ENCODE measurements at places on chromosomes 16 and 17. TPM values are rescaled to one million over a fixed set of nuclear protein-coding genes. Genes with fewer than 3 reads are reported as not detected.
A peak's percentile ranks its signal among the peaks of the same experiment; 100 is the strongest.

GRCh38 chr16:23495671-23496070, 14.6 kb downstream of the GGA2 start:
- no peak for DNase-seq
- no peaks in the 10 kb centered on the region for H3K4me1 ChIP-seq
- no peaks in the 10 kb centered on the region for H3K27me3 ChIP-seq
- no peaks in the 10 kb centered on the region for H3K36me3 ChIP-seq

The SLC9A5 gene
- total RNA-seq: 2.2 TPM

DNA sequence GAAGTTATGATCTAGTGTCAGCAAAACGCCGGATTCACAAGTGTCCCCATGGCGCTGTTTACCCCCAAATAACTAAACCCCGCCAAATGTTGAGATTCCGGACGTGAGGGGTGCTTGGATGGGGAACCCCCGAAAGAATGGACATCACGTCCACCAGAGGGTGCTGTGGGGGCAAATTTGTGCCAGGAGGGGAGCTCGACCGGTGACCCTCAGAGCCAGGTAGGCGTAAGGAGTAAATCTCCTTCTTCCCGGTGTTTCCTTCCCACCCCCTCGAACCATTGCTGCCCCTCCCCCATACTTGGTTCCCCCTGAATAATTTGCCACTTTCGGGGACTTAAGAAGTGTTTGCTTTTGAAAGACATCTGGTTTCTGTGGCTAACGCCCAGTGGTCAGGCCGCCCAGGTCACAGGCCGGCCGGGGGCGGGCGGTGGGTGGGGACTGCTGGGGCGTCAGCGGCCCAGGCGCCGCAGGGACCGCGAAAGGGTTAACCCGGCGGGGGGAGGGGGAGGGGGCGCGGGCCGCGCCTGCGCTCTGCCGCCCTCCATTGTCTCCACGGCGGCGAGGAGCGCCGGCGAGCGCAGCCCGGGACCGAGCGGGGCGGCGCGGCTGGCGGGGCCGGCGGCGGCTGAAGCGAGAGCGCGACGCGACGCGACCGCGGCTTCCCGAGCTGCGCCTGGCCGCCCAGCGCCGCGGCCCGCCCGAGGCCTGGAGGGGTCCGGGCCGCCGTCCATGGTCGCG, at the start of gene ZNRF1:
Gene ZNRF1, plus strand, starts transcription at position 544 of the 738 bp plus-strand sequence. CDS start 648 bp downstream, outside the sequence.
- H3K4me3 ChIP-seq: peak within 1 kb of the TSS; percentile 77
- no peaks in the 10 kb centered on the region for H3K27me3 ChIP-seq
- no peaks in the 10 kb centered on the region for H3K36me3 ChIP-seq
- H3K27ac ChIP-seq: peak within 1 kb of the TSS; percentile 65
- DNase-seq: peak; percentile 91

GRCh38 chr16:1439058-1439698, 5.2 kb downstream of the CCDC154 start:
- H3K4me3 ChIP-seq: no peak overlapping the region
- H3K27me3 ChIP-seq: no peaks in the 10 kb centered on the region
- H3K36me3 ChIP-seq: no peaks in the 10 kb centered on the region
- no peak for DNase-seq
- no peak overlapping the region for H3K27ac ChIP-seq
- no peaks in the 10 kb centered on the region for H3K4me1 ChIP-seq

DNA sequence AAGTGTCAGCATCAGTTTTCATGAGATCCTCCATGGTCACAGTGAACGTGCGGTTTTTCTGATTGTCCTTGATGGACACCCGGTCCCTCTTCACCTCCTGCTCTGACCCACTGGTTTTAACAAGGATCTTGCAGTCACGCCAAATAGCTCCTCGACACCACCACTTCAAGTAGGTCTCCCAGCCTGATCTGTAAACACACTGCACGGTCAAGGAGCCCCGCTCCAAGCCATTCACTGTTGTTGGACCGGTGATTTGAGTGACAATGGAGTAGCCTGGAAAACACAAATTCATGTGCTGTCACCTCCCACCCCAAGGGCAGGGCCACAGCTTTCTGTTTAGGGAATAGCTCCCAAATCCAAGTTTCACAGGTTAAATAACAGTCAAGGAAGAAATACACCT, 8.2 kb downstream of the CD300LF start:
- no peak for DNase-seq
- H3K27ac ChIP-seq: no peak overlapping the region
- H3K4me1 ChIP-seq: no peaks in the 10 kb centered on the region
- no peaks in the 10 kb centered on the region for H3K36me3 ChIP-seq
- no peaks in the 10 kb centered on the region for H3K27me3 ChIP-seq
- no peak overlapping the region for H3K4me3 ChIP-seq

DNA sequence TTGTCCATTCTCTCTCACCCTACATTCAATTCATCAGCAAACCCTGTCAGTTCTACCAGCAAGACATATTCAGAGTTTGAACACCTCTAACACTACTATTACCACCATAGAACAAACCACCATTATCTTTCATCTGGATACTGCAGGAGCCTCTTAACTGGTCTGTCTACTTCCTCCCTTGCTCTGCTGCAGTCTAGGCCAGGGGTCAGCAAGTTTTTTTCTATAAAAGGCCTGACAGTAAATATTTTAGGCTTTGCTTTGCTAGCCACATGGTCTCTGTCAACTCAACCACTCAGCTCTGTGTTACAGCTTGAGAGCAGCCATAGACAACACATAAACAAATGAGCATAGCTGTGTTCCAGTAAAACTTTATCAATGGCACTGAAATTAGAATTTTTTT, 13.8 kb downstream of the KCTD19 start:
- H3K4me3 ChIP-seq: no peak overlapping the region
- no peak for DNase-seq
- no peaks in the 10 kb centered on the region for H3K4me1 ChIP-seq
- H3K27ac ChIP-seq: no peak overlapping the region
- no peaks in the 10 kb centered on the region for H3K27me3 ChIP-seq
- no peaks in the 10 kb centered on the region for H3K36me3 ChIP-seq

DNA sequence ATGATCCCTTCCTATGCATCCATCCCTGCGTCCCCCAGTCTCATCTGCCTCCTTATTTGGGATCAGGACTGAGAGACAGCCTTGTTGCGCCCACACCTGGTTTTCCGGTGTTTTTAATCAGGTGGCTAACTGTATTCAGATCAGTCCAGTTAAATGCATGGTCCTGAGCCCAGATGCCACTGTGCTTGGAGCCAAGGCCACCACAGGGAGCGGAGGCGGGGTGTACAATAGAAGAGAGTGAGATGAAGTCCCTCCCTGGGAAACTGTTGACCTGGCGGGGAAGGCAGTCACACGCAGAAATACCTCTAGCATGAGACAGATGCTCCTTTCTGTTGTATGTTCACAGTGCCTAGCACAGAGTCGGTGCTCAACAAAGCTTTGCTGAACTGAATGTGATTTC, 6.3 kb downstream of the RCVRN start:
- H3K4me1 ChIP-seq: no peaks in the 10 kb centered on the region
- H3K4me3 ChIP-seq: no peak overlapping the region
- no peak for DNase-seq
- H3K27me3 ChIP-seq: no peaks in the 10 kb centered on the region

- H3K27ac ChIP-seq: no peak overlapping the region
- peak; percentile 70 for DNase-seq
- no peaks in the 10 kb centered on the region for H3K27me3 ChIP-seq
- no peaks in the 10 kb centered on the region for H3K36me3 ChIP-seq
- no peak overlapping the region for H3K4me3 ChIP-seq
These were observed 7.9 kb upstream of the SOST start for GRCh38 chr17:43766413-43767052.

The CLDN6 gene
- total RNA-seq: not detected

The CRK gene
- total RNA-seq: 56.6 TPM

DNA sequence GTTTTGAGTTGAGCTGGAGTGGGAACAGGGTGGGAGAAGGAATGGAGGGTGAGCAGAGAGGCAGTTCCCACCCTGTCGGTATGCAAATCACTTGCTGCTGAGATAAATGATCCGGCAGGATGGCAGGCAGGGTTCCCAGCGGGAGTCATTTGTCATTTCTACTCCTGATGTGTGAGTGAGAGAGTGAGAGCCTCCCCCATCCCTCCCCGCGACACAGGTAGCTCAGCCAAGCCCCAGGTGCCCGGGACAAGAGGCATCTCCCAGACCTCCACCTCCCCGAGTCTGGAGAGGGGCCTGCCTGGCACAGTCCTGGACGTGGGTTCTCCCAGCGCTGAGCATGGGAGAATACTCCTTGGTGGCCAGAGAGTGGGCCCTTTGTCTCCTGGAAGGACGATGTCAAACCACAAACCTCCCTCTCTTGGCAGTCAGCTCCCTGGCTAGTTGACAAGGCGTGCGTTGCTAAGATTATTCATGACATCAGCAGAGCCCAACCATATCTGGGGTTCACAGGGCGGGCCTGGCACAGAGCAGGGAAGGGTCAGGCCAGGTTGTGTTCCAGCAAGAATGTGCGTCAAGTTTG, 33.7 kb upstream of the TNRC6C start:
- no peak overlapping the region for H3K27ac ChIP-seq
- H3K36me3 ChIP-seq: no peaks in the 10 kb centered on the region
- H3K27me3 ChIP-seq: no peaks in the 10 kb centered on the region
- H3K4me1 ChIP-seq: no peaks in the 10 kb centered on the region
- DNase-seq: no peak
- no peak overlapping the region for H3K4me3 ChIP-seq

The USP7 gene
- 129 TPM for total RNA-seq

The SLC35G3 gene
- not detected for total RNA-seq

GRCh38 chr16:59342669-59343068, 608.6 kb upstream of the GOT2 start:
- no peaks in the 10 kb centered on the region for H3K27me3 ChIP-seq
- no peak overlapping the region for H3K4me3 ChIP-seq
- H3K36me3 ChIP-seq: no peaks in the 10 kb centered on the region
- DNase-seq: no peak
- no peaks in the 10 kb centered on the region for H3K4me1 ChIP-seq

The CPHXL2 gene
- not detected for total RNA-seq

DNA sequence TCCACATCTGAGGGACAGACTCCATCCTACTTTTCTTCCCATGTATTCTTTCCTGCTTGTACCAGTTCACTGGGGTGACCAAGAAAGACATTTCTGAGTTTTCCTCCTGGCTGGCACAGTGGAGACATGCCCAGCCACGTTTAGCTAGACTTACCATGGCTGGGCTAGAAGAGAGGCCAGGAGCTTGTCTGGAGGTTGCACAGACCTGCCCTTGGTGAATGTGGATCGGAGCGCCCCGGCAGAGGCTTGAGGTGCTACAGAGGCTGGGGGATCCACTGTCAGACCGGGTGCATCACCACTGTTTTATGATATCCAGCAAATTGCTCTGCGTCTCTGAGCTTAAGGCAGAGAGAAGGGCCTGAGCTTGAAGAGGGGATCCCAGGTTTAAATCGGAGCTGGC, 3.5 kb downstream of the IL4R start:
- peak overlapping the region; percentile 94 for H3K27ac ChIP-seq
- no peaks in the 10 kb centered on the region for H3K36me3 ChIP-seq
- H3K4me3 ChIP-seq: no peak overlapping the region
- no peaks in the 10 kb centered on the region for H3K27me3 ChIP-seq
- no peak for DNase-seq

DNA sequence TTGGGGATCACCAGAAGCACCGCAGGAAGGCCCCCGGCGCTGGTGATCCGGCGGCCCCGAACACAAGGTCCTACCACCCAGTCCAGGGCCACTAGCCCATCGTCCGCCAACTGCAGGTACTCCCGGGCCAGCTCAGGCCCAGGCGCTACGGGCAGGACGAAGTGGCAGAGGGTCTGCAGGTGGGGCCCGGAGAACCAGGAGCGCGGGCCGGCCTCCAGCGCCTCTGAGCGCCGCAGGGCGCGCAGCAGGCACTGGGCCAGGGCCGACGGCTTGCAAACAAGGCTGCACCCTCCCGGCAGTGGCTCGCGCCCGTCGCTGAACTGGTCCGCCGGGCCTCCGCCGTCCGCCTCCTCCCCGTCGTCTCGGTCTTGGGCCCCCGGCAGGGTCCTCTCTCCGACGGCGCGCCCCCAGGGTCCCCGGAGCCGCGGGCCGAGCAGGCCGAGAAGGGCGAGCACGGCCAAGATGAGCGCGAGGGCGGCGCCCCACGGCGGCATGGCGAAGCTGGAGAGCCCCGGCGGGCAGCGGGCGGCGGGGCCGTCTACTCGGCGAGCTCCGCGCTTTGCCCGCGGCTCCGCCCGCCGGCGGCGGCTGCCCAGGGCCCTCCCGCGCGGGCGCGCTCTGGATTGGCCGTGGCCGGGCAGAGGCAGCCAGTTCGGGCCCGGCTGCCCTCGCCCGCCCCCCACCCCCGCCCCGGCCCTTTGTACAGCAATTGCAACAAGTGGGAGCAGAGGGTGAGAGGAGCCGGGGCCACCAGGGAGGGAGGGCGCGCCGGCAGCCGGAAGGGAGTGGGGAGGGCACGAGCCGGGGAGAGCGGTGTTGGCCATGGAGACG, at the start of gene ABHD15:
Gene ABHD15, minus strand, starts transcription at position 565 of the 831 bp plus-strand sequence. Its CDS starts 71 bp downstream, at position 494.
- peak within 1 kb of the TSS; percentile 74 for H3K4me3 ChIP-seq
- H3K27ac ChIP-seq: peak within 1 kb of the TSS; percentile 93
- no peaks in the 10 kb centered on the region for H3K27me3 ChIP-seq

- H3K4me3 ChIP-seq: no peak overlapping the region
- H3K27ac ChIP-seq: no peak overlapping the region
- no peaks in the 10 kb centered on the region for H3K36me3 ChIP-seq
- H3K27me3 ChIP-seq: no peaks in the 10 kb centered on the region
- H3K4me1 ChIP-seq: no peaks in the 10 kb centered on the region
- no peak for DNase-seq
These were observed 111.1 kb downstream of the AIPL1 start for GRCh38 chr17:6323626-6324356.

The ACTG1 gene
- total RNA-seq: 2,961 TPM

GRCh38 chr16:23141033-23141432, 8.2 kb downstream of the USP31 start:
- no peaks in the 10 kb centered on the region for H3K4me1 ChIP-seq
- H3K27ac ChIP-seq: no peak overlapping the region
- H3K4me3 ChIP-seq: no peak overlapping the region
- H3K36me3 ChIP-seq: no peaks in the 10 kb centered on the region

The RCVRN gene
- total RNA-seq: not detected

The PLXDC1 gene
- total RNA-seq: 14.5 TPM

GRCh38 chr17:6548578-6549330, 7.6 kb downstream of the PITPNM3 start:
- no peak overlapping the region for H3K4me3 ChIP-seq
- no peak for DNase-seq
- no peaks in the 10 kb centered on the region for H3K36me3 ChIP-seq

The SOX15 gene
- total RNA-seq: not detected

The DNAI2 gene
- not detected for total RNA-seq

The CCDC154 gene
- 0.47 TPM for total RNA-seq

DNA sequence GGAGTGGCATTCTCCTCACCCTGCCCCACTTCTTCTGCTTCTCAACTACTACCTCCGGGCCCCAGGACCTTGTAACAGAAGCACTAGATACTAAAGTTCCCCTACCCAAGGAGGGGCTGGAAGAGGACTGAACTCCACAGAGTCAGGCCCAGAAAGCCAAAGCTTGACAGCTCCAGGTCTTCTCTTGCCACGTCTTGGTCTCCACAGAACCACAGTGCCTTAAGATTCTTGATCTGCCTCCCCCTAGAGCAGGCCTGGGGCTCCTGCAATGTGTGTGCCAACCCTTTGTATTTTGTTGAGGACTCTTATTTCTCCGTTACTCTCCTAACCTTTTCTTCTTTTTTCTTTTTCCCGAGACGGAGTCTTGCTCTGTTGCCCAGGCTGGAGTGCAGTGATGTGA, 4.0 kb downstream of the SLC16A13 start:
- DNase-seq: no peak
- H3K4me3 ChIP-seq: no peak overlapping the region
- H3K27me3 ChIP-seq: peaks cover 6% of the 10 kb centered on the region
- H3K4me1 ChIP-seq: peaks cover 43% of the 10 kb centered on the region
- no peaks in the 10 kb centered on the region for H3K36me3 ChIP-seq

- H3K4me1 ChIP-seq: no peaks in the 10 kb centered on the region
- H3K27ac ChIP-seq: no peak overlapping the region
- H3K27me3 ChIP-seq: no peaks in the 10 kb centered on the region
- no peak overlapping the region for H3K4me3 ChIP-seq
These were observed 26.2 kb upstream of the PIK3R5 start for GRCh38 chr17:8991514-8992285.

Data from Peyer's patch (tissue), 4 donors.